Mucosa of descending colon (tissue), 3 donors: ENCODE measurements at places on chromosomes 7 and 10. TPM values are rescaled to one million over a fixed set of nuclear protein-coding genes. Genes with fewer than 3 reads are reported as not detected.

Gene ASIC3
- 1.2 TPM for total RNA-seq

Gene FKBP6
- total RNA-seq, result not detected

Gene GRK5
- total RNA-seq, result 8.3 TPM

Gene PNLIPRP1
- not detected for total RNA-seq

Gene CNPY1
- not detected for total RNA-seq

Gene DKK1
- 1.5 TPM for total RNA-seq

Gene RSU1
- total RNA-seq, result 67.2 TPM

Gene GPER1
- 14.7 TPM for total RNA-seq

Gene RPEL1
- not detected for total RNA-seq

Gene CFAP43
- total RNA-seq, result 0.58 TPM

Gene MKI67
- 7.7 TPM for total RNA-seq

Gene MBL2
- total RNA-seq, result not detected

Gene SSC4D
- 0.32 TPM for total RNA-seq

Gene IDI2
- total RNA-seq, result not detected

GRCh38 chr10:102682416-102682815 is 31.8 kb downstream of the ARL3 start:
- no peak for DNase-seq

DNA sequence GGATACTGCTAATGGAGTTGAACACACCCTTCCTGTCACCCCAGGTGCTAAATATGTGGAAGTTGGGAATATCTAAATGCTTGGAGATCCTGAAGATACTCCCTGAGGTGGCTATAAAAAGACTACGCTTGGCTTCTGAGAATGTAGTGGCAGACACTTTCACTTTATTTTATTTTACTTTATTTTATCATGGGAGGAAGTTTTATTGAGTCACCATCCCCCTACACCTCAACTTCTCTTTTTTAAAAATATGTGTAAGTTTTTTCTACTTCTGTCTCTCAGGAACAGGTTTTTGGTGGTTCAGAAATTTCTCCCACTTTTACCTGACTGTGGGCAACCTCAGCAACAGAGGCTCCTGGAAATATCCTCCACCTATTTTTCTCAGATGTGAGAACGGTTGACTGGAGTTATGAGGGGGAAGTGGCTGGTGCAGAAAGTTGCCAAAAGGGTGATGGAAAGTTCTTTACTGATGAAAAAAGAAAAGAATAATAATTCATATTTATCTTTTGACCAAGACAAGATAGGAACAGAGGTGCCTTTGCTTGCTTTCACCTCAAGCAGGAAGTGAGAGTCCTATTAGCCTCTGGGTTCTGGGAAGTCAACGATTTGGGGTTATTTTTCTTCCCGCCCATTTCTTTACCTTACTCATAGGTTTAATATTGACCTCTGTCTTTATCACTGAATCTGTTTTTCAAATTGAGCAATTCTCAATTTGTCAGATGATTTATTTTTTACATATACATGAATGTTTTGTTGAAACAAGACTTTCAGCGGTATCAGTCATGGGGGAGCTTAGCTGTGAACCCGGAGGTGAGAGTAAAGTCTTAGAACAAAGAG is 103.6 kb downstream of the AHR start:
- DNase-seq, result no peak

- DNase-seq, result no peak
These were observed 2.6 kb downstream of the TMEM254 start for GRCh38 chr10:80081026-80081425.

DNA sequence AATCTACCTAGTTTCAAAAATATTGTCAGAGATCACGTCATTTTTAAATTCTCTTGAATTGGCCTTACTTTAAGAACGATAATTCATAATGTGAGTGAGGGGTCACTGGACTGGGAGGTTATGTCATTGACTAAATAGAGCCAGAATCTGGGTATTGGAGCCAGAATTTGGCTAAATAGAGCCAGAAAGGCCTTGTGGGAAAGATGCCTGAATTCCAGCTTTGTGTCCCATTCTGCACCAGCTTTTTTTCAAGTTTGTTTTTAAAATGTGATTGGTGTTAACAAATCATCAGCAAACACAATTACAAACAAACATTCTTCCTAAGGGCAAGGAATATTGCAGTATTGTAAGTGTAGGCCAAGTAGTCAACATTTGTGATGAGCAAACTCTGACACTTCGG is 233.2 kb upstream of the PRKCQ start:
- no peak for DNase-seq

- no peak for DNase-seq
These were observed 18.5 kb upstream of the JAZF1 start for GRCh38 chr7:28199021-28199510.

DNA sequence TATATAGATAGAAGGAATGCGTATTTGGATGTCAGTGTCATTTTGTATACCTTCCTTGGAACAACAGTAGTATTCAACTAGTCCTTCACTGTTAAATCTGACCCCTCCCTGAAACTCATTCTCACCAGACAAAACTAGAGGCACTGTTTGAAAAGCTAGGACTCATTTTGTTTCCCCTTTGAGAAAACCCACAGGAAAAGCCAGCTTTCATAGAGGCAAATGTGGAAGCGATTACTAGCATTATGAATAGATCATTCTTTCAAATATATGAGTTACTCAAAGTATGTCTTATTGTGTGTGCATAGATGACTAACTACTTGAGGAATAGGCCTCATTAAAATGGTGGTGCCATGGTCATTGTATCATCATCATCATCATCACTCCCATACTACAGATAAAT is 1.9 kb upstream of the ASB15 start:
- DNase-seq, result no peak

- no peak for DNase-seq
These were observed 217.4 kb upstream of the KLF14 start for GRCh38 chr7:130951303-130951975.

DNA sequence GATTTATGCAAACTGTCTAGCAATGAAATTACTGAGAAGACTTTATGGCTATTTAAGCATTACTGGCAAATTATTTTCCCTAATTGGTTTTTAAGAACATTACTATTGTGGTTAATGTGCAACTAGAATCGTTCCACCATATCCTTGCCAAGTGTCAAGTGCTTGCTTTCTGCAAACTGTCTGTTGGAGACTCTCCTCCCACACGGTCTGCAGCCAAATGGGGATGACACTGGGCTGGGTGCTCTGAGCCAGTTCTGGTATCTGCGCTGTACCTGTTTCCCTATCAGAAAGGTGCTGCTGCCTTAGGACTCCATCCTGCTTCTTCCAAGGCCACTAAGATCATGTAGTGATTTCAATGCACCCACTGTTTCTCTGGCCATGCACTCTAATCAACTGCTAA is 110.4 kb downstream of the RAMP3 start:
- DNase-seq, result no peak

GRCh38 chr7:98703916-98704315 is 86.8 kb downstream of the NPTX2 start:
- peak; percentile 21 for DNase-seq

DNA sequence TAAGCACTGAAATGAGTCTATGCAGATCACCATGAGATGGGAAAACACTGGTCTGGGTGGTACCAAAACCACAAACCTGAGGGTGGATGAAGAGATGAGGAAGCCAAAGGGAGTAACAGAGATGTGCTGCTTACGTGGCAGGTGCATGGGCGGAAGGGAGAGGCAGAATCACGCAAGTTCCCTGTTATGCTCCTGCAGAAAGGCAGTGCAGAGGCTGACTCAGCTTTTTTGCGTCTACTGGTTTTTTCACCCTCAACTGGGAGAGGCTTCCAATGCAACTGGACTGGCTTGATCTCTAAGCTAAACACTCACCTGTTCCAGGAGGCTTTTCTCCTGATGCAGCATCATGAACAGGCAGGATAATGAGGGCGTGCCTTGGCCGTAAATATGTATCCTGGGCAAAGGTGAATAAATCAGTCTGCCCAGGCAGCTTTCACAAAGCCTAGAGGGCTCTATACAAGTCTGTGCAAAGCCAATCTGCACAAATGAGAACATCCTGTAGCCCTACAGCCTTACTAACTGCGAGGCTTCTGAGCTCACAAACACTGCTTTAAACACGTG is 95.4 kb upstream of the AFAP1L2 start:
- DNase-seq, result peak; percentile 80

GRCh38 chr7:23594879-23595604 is 2.1 kb upstream of the CCDC126 start:
- no peak for DNase-seq

DNA sequence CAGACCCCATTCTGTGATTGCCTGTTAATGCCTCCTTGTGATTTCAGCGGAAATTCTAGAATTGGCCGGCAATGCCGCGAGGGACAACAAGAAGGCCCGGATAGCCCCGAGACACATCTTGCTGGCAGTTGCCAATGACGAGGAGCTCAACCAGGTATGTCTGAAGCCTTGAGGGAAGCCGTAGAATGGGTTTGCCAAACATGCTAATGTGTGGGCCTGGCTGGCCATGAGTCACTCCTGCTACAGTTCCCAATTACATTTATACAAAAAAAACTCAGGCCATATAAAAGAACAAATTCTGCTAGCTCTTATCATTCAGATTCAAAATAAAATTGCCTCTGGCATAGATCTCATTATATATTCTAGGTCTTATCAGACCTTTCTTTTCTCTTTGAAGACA is 37.4 kb downstream of the MACROH2A2 start:
- DNase-seq, result no peak

DNA sequence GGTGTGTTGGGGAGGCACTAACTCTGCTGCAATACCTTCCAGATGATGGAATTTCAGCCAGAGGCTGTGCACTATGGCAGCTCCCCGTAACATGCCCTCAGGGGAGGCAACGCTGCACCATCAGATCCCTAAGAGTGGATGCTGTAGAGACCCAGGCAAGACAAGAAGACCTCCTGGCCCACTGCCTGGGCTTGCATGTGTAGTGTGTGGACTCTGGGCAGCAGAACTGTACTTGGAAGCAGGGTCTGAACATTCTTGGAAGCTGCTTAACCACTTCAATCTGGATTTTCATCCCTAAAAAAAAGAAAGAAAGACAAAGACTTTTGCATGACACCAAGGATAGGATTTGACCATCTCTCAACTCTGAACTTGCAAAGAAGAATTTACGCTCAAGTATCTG is 297.5 kb upstream of the NRP1 start:
- DNase-seq, result no peak

DNA sequence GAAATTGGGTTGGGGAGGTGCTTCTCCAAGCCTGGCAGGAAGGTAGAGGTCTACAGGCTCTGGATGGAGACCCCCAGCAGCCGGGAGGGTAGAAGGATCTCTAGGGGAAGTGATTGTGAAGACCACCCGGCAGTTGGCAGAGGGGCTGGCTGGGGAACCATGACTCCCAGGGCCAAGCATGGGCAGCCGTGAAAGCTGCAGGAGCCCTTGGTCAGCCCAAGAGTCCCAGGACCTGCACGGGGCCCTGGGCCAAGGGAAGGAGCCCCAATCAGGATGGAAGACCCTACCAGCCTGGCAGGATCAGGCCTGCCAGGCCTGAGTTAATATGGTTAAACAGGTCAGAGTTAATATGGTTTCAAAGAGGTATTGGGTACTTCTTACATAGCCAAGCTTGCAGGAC is 126.3 kb upstream of the NANOS1 start:
- no peak for DNase-seq

DNA sequence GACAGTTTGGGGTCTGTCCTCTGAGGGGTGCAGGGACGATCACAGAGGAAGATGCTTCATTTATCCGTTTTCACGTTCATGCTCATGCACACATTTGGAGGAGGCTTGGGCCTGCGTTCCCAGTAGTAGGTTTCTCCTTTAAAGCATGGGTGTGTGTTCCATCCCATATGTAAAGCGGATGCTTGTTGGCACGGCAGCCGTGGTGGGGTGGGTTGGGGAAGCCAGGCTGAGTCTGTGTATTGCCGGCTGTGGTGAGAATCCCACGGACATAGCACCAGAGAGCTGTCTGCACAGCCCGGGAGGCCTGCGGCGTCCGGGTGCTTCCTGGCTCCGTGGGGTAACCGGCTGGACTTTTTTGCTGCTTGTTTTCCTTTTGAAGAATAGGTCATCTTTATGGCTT is 440 bp downstream of the JAKMIP3 start:
- DNase-seq, result no peak

- DNase-seq, result no peak
These were observed 9.4 kb downstream of the HHEX start for GRCh38 chr10:92699193-92699517.

GRCh38 chr7:86158111-86158510 is 485.6 kb upstream of the GRM3 start:
- no peak for DNase-seq

DNA sequence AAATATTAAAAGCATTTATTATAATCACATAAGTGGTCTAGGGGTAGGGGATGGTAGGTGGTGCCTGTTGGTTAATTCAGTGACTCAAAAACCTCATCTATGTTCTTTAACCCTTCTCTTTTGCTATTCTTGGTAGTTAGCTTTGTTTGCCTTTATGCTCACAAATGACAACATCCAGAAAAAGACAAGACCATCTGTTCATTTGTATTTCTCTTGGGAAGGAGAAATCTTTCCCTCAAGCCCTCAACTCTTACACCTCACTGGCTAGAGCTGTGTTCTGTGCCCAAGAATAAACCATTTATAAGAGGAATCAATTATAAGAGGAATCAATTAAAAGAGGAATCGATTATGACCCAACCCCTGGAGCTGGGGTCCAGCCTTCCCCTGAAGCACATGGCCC is 10.8 kb upstream of the IFRD1 start:
- DNase-seq, result no peak

DNA sequence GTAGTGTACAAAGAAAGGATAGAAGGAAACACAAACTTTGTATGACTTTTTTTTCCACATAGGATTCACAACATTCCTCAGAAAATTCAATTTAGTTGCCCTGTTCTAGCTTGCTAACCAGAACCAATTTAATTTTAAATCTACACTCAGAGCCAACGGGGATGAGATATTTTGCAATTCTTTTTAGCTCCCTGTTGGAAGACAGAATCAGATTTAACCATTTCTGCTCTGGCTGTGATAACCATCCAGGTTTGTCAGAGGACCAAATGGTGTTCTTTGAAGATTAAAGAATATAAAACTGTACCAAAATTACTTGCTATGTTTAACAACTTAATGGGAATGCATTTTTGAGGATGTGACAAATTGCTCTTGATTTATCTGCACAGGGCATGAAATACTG is 319.7 kb downstream of the HPSE2 start:
- no peak for DNase-seq
